ENCODE measurements at places on chromosomes 11 and 22.

GRCh38 chr22:48919851-48920589 is 907.7 kb downstream of the BRD1 start:
- DNase-seq = no peak

DNA sequence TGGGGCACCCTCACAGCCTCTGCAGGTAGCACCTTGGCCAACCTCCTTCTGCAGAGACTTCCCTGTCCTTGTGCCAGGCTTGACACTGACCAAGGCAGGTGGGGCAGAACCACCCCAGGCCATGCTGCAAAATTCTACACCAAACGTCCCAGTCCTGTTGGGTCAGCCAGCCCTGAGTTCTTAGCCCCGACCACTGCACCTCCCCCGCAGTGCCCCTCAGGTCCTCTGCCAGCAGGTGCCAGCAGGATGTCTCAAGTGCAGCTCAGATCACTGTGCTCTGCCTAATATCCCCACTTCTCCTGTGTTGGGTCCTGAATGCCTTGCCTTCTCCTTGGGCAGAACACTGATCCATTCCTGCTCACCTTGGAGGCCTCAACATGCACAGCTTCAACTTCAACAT is 999.7 kb downstream of the TBC1D22A start:
- DNase-seq = no peak

DNA sequence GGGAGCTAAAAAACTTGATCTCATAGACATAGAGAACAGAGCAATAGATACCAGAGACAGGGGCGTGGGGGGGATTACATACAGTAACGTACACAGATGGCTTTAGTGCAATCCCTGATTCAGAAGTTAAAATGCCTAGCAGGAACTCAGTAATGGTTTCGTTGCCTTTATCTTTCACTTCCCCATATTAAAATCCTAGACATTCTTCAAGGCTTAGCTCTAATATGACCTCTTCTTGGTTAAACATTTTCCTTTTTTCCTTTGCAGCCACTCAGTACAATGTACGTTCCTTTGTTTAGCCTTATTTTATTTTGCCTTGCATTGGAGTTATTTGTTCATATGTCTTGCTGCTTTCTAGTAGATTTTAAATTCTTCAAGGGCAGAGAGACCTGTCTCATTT is 104.9 kb downstream of the C11orf87 start:
- no peak for DNase-seq

GRCh38 chr11:119445850-119446249 is 22.9 kb upstream of the THY1 start:
- no peak for DNase-seq

- DNase-seq = no peak
Measured at GRCh38 chr11:60763692-60764369, 7.2 kb downstream of the MS4A15 start.
